ENCODE measurements at places on chromosomes 5 and 9. TPM values are rescaled to one million over a fixed set of nuclear protein-coding genes. Genes with fewer than 3 reads are reported as not detected.

Gene ARHGEF39
- total RNA-seq = 2.9 TPM

Gene PCDHGA5
- total RNA-seq = 2.8 TPM

Gene IFNA21
- not detected for total RNA-seq

Gene LURAP1L
- 63.7 TPM for total RNA-seq

Gene SPATA31A3
- not detected for total RNA-seq

Gene ANKRD18A
- 7.0 TPM for total RNA-seq

Gene HAUS6
- total RNA-seq = 11.2 TPM

Gene PCDHB2
- 0.58 TPM for total RNA-seq

Gene TMEM215
- not detected for total RNA-seq

Gene SPATA24
- total RNA-seq = 10.9 TPM

Gene RNF224
- 0.17 TPM for total RNA-seq

Gene SLC45A2
- total RNA-seq = not detected

Gene AGXT2
- 0.17 TPM for total RNA-seq

Gene PCDHGA6
- 6.3 TPM for total RNA-seq

Gene GARNL3
- total RNA-seq = 1.3 TPM

Gene FAM221B
- total RNA-seq = not detected

Gene DNAH5
- 2.6 TPM for total RNA-seq

Gene SLC22A4
- total RNA-seq = 3.0 TPM

Gene MARCHF3
- total RNA-seq = 6.8 TPM

Gene IFNA7
- total RNA-seq = not detected

Gene NR4A3
- 2.0 TPM for total RNA-seq

Gene AK8
- total RNA-seq = 1.6 TPM

Gene PHF24
- total RNA-seq = under 0.01 TPM

Gene SH2D3C
- not detected for total RNA-seq
